ENCODE measurements at places on chromosomes 2 and 18. TPM values are rescaled to one million over a fixed set of nuclear protein-coding genes. Genes with fewer than 3 reads are reported as not detected.

- DNase-seq, result no peak
Observed at GRCh38 chr2:12637754-12638153, 79.0 kb upstream of the TRIB2 start.

GRCh38 chr2:96856776-96857666, 795 bp downstream of the ANKRD39 start:
- peak; percentile 29 for DNase-seq

Gene MYL12B
- 199 TPM for total RNA-seq

Gene GCKR
- total RNA-seq, result not detected

GRCh38 chr2:167332358-167332757, 444.1 kb downstream of the XIRP2 start:
- no peak for DNase-seq

DNA sequence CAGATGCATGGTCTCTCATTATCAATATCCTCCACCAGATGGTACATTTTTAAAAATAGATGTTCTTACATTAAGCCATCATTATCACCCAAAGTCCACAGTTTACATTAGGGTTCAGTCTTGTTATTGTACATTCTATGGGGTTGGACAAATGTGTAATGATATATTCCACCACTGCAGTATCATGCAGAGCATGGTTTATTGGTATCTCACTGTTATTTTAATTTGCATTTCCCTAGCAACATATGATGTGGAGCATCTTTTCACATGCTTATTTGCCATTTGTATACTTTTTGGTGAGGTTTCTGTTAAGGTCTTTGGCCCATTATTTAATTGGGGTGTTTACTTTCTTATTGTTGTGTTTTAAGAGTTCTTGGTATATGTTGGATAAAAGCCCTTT, 95.7 kb downstream of the PTH2R start:
- no peak for DNase-seq

Gene KIF1A
- total RNA-seq, result not detected

Gene RAB6C
- 0.11 TPM for total RNA-seq

- DNase-seq, result no peak
Observed at GRCh38 chr18:39188278-39188677, 1622.7 kb upstream of the CELF4 start.

- DNase-seq, result no peak
Observed at GRCh38 chr18:74806073-74806472, 208.4 kb downstream of the ZNF407 start.

DNA sequence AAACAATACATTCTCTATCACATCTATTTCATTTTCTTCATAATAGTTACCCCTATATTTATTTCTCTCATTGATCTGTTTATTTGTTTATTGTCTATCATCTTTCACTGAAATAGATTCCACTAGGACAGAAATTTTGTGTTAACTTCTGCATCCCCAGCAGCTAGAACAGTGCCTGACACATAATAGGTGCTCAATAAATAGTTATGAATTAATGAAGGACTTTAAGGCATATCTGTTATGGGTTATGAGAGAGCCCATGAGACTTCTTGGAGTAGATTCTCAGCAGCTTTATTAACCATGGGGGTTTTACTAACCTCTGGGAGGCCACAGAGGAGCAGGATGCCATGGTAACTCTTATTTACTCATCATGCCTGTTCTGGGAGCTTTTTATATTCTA, 144.6 kb downstream of the CDC42EP3 start:
- no peak for DNase-seq

Gene TUBA4A
- total RNA-seq, result 259 TPM

Gene NT5DC4
- not detected for total RNA-seq

DNA sequence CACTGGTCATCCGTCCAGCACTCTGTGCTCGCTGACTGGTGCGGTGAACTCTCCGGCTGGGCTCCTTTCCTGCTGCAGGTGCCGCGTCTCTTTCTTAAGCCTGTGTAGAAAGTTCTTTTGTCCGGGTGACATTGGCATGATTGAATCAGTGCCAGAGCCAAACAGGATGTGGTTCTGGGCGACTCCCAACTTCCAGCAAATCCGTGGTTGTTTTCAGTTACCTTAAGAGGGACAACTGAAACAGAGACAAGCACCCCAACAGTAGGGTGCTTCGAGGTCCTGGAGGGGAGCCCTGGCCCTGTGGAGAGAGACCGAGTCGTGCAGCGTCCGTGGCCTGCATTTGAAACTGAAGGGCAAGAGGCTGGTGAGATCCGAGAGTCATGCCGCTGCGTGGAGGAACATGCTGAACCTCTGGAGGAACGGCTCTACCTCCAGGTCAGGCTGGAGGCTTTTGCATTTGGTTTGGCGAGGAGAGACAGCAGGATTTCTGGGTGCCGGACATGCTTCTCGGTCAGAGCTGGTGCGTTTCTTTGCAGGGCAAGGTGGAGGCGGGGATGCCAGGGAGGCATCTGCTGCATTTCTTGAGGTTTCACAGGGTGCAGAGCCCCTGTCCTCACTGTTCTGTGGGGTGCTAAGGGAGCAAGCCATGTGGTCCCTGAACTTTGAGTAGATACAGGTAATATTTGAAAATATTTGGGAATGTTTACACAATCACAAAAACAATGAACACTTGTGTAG, 26.8 kb downstream of the SH3BP4 start:
- no peak for DNase-seq

- no peak for DNase-seq
Observed at GRCh38 chr2:135667045-135667444, 74.6 kb upstream of the UBXN4 start.

GRCh38 chr2:79272616-79273015, 113.1 kb upstream of the REG3A start:
- DNase-seq, result no peak

DNA sequence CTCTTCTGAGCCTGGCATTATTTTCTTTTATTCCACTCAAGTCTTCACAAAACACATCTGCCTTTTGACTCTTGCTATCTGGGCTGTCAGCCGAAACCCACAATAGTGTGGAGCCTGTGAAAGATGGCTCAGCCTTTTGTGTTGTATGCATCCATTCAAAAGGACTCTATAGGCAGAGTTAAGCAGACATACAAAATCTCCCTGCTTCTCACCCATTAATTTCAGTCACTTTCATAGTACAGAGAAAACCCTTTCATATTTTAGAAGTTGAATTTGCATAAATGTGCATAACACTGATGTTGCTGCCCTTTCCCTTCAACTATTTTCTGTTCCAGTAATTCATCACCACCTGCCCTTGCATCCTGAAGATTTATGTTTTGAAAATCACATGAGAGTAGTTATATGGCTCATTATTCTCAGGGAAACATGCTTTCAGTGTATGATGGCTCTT, 154.6 kb downstream of the EVA1A start:
- no peak for DNase-seq

Gene FBLN7
- 34.3 TPM for total RNA-seq

Gene DLX2
- total RNA-seq, result not detected

Gene EFEMP1
- total RNA-seq, result not detected

DNA sequence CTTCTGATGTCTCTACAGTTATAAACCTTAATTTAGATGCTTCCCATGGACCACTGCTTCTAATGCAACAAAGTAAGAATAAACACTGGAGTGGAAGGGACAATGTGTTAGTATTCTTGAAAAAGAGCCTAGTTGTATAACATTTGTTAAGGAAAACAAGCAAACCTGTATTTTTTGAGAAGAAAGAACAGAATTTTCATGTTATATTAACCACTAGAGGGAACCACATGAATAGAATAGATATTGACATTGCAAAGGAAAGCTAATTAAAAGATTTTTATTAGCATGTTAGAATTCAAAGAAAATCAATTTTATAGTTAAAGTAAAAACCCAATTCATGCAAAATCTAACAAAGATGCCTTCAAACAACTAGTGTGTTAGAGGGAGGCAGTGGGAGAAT, 151.2 kb upstream of the BARD1 start:
- DNase-seq, result no peak

Data from CD4-positive, alpha-beta memory T cell (primary cell).